ENCODE measurements at places on chromosomes 3 and 15.

GRCh38 chr3:126287536-126288241, 69.5 kb downstream of the KLF15 start:
- peak; percentile 62 for DNase-seq

GRCh38 chr15:40461958-40462357, 8.8 kb upstream of the CHST14 start:
- DNase-seq = no peak

- no peak for DNase-seq
Measured at GRCh38 chr3:150703299-150703755, 393 bp downstream of the ERICH6 start.

- no peak for DNase-seq
Measured at GRCh38 chr3:16462679-16463078, 50.8 kb downstream of the RFTN1 start.

GRCh38 chr3:162019817-162020216, 523.2 kb downstream of the OTOL1 start:
- no peak for DNase-seq

DNA sequence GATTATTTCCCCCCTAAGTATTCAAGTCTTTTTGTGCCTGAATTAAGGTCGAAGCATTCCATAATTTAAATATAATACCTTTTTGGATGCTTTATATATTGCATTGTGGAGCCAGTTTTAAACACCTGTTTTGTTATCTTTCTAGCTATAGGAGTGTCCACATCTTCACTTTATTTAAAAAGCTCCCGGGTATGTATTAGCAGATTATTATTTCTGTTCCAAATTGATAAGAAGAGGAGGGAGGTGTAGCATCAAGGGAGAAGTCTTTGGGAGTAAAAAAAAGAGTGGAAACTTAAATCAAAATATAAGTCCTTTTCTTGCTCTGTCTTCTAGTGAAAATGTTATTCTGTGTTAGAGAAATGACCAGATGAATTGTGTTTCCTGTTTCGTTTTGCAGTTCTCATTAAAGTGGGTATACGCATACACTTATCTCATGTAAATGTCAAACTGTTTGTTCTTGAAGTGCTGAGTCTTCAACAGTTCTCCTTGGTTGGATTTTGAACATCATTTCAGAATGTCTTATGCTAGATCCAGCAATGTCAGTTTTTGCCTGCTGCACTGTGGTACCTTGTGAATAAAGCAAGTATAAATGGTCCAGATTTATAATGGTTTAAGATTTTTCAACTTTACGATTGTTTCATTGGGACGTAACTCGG, 105.8 kb downstream of the FNDC3B start:
- DNase-seq = no peak

DNA sequence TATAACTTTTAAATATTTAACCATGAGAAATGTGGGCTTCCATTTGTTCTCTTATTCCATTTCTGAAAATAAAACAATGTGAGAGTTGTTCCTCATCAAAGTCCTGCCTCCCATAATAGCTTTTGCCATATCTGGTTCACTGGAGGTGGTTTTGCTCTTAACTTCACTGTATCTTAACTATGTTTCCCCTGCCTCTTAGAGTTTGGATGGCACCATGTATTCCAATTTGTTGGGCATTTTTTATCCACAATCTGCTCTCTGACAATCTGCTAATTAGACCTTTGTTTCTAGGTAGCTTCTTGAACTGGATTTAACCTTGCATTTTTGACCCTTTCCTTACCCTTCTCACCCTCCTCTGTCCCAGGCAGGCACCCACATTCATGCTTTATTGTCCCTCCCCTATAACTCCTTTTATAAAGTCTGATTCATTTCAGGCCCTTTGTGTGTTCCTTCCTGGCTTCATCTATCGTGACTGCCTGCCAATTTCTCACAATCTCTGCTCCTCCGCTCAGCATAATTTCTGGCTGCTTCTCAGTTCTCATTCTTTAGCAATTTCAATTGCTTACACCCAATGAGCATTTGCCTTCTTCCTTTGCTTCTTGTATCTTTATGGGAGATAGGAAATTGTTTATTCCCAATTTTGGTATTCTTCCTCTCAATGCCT, 144.2 kb upstream of the ARHGEF26 start:
- DNase-seq = no peak

DNA sequence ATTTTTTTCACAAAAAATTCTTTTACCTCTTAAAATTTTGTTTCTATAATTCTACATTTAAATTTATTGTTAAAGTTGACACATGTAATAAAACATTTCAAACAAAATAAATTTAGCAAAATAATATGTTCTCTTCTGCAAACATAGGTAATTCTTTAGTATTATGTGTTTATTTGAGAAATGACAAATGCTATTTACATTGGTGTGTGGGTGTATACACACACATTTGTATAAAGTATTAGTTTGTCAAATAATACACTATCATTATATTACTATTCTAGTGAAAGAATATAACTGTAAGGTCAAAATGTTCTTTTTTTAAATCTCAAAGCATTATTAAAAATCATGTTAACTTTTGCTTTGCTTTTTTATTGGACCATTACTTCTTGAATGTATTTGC, 1370.6 kb downstream of the SI start:
- DNase-seq = no peak

- DNase-seq = no peak
Measured at GRCh38 chr15:93076875-93077274, 12.1 kb downstream of the RGMA start.

- no peak for DNase-seq
Measured at GRCh38 chr3:169822540-169822939, 9.8 kb upstream of the LRRC34 start.

- DNase-seq = no peak
Measured at GRCh38 chr15:30062881-30063280, 19.9 kb upstream of the GOLGA8J start.

DNA sequence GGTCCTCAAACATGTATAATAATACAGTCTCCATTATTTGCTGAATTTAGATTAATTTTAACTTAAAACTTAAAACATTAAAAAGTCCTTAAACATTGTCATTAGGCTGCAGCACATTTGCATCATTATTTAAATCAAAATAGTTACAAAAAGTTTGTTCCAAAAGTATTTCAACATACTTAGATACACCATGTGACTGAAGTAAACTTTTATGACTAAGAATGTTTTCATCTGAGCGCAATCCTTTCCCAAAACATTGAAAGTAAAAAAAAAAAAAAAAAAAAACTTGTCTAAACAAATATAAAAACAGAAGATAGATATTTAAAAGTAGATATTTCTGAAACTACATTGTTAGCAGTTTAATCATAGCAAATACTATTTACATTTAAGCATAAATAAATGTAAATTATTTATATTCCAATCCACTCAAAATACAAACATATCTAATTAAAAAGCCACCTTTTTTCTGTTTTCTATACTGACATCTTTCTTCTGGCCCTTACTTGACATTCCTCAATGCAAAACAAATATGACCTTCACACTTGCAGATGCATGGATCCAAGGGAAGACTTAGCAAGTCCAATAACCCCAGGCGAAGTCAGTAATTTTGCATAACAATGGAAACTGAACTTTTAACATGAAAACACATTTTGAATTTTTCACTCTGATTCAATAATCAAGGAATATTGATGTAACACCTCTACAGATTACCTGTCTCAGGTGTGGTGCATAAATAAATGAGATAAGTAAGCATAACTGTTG, 10.3 kb downstream of the FAM227B start:
- no peak for DNase-seq

GRCh38 chr15:82922737-82923136, 29.8 kb downstream of the HOMER2 start:
- DNase-seq = no peak

- peak; percentile 14 for DNase-seq
Measured at GRCh38 chr15:49902685-49903501, 216.1 kb downstream of the ATP8B4 start.

DNA sequence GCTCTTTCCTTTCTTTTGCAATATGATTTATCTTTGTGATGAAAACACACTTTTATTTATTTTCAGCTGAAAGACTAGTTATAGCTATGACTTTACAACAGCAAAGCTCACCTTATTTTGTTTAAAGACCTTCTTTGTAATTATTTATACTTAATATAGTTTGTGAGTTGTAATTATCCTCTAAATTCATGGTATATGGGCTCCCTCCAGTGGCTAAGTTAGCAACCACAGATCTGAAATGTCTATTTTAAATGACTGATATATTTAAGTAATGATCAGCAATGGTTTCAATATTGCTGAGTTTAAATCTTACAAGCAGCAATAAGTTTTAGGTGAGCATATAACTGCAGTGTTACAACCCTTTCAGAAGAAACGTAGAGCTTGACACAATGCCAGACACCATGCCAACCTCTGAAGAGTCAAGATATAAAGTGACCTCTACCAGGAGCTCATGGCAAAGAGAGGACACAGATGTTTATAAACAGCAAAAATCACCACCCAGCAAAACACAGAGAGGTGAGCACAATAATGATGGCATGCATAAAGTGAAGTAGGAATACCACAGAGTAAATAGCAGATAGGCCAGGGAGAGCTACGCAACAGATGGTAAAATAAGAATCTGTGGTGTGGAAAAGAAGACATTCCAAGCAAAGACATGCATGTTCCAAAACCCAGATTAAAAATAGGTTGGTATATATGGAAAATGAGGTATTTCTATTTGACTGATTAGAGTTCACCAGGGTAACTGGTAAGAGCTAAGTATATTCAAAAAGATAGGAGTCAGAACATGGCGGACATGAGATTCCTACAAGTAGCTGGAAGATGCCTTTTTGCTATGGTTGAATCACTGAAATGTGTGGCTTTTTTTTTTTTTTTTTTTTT, 143.7 kb upstream of the ZNF385D start:
- DNase-seq = no peak

- DNase-seq = no peak
Measured at GRCh38 chr3:54157860-54158259, 35.5 kb downstream of the CACNA2D3 start.

DNA sequence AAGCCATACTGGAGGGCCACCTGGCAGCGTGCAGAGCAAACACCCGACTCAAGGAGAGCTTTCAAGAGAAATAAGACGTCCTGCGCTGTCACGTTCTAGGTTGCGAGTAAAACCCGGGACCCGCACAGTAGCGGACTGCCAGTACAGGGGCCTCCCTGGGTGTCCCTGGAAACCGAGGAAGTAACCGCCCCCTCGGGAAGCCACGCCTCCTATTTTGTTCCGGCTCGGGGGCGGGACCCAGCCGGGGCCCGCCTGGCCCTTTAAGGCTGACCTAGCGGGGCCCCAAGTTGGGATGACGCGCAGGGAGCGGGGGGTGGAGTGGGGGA, 218 bp upstream of the MAPKAPK3 start:
- DNase-seq = peak; percentile 80

GRCh38 chr15:62390791-62391640, 225.9 kb upstream of the C2CD4B start:
- peak; percentile 36 for DNase-seq

DNA sequence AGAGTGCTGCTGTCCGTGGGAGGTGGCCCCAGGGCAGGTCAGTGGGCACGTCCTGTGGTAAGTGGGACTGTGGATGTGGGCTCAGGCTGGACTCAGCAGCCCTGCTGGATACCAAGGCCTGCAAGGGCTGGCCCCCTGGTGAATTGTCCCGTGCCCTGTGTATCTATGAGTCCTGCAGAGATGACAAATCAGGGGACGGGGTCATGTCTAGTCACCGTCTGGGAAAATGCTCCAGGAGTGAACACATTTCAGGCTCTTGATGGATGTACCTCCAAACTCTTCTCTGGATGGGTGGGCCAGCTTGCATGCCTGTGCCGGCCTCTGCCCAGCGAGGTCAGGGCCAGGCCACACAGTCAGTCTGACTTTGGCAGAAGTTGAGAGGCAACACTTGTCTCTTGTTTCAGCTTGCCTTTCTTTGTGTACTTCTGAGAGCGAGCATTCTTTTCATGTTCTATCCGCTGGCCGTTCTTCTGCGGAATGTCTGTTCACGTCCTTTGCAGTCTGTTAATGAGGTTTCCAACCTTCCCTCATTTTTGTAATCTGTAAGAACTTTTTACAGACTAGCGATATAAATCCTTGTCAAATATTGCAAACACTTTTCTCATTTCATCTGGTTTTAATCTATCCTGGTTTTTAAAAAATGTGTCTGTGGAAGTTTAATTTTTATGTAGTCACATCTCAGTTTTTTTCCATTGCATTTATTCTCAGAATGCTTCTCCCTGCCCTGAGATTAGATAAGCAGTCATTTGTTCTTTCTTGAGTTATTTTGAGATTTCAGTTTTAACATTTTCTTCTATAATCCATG, 11.4 kb upstream of the STAB1 start:
- no peak for DNase-seq

GRCh38 chr3:149382518-149382917, 5.1 kb upstream of the TM4SF1 start:
- DNase-seq = no peak

DNA sequence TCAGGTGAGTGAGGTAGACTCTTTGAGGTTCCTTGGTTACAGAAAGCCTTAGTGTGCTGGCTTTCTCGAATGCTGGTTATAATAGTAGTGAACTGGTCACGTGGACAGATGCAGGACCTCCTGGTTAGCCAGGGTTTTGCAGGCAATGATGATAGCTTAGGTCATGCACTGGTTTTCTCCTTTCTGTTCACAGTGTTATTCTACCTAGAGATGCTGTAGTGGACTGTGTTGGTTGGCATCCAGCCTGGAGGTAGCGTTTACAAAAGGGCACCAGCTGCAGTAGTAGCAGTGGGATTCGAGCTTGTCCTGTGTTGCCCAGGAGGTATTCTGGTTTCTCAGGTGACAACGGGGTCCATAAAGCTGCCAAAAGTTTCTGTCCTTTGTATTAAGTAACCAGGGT, 27.0 kb downstream of the PCCB start:
- DNase-seq = no peak

- no peak for DNase-seq
Measured at GRCh38 chr15:94259863-94260262, 28.5 kb downstream of the MCTP2 start.

- DNase-seq = no peak
Measured at GRCh38 chr3:184531626-184532280, 29.8 kb upstream of the EPHB3 start.

DNA sequence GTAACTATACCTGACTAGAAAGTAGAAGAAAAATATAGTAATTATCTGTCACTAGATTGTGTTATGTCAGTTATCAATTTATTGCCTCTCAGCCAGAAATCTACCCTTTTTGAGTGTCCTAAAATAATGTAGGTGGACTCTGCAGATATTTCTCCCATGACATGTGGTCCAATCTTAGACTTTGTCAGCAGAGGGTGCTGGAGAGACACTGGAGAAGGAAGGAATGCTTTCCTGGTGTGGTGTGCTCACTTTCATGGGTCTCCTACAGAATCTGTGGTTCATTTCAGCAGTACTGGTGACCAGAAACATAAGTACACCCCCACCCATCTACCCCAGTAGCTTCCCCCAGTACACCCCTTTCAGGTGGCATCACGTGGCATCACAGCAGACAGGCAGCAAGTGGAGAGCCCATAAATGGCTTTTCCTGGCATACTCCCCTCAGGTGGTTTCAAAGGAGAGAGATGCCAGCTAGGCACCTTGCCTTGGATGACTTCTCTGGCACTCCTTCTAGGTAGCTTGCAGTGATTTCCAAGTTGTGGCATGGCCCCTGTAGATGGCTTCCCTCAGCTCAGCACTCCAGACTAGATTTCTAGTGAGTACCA, 114.7 kb downstream of the GADL1 start:
- DNase-seq = no peak

DNA sequence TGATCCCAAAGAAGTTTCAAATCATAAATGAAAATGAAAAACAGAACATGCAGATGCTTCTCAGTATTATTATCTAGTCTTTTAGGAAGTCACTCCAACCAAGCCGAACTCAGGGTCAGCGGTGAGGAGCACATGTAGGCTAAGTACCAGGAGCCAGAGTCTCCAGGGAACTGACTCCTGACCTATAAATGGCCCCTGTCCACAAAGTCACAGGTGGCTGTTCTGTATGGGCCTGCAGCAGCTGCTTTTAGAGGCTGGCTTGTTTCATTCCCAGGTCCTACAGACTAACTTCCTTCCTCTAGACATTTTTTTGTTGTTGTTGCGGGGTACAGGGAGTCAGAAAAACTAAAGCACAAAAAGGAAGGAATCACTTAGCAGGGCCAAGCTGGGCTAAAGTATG, 54.6 kb downstream of the DAPK2 start:
- DNase-seq = no peak

Measured in amygdala (tissue), 56 donors.